ENCODE measurements at places on chromosomes 2 and 18. TPM values are rescaled to one million over a fixed set of nuclear protein-coding genes. Genes with fewer than 3 reads are reported as not detected.

- DNase-seq = no peak
These were observed 227.5 kb upstream of the SOX11 start for GRCh38 chr2:5464657-5465056.

- DNase-seq = peak; percentile 20
These were observed 689 bp downstream of the RPRD1A start for GRCh38 chr18:36066686-36067054.

- DNase-seq = no peak
These were observed 630.4 kb downstream of the EPHA4 start for GRCh38 chr2:220941683-220942082.

GRCh38 chr18:62716619-62717168, 1.4 kb downstream of the PHLPP1 start:
- DNase-seq = no peak

GRCh38 chr2:128409326-128410034, 90.8 kb upstream of the HS6ST1 start:
- no peak for DNase-seq

DNA sequence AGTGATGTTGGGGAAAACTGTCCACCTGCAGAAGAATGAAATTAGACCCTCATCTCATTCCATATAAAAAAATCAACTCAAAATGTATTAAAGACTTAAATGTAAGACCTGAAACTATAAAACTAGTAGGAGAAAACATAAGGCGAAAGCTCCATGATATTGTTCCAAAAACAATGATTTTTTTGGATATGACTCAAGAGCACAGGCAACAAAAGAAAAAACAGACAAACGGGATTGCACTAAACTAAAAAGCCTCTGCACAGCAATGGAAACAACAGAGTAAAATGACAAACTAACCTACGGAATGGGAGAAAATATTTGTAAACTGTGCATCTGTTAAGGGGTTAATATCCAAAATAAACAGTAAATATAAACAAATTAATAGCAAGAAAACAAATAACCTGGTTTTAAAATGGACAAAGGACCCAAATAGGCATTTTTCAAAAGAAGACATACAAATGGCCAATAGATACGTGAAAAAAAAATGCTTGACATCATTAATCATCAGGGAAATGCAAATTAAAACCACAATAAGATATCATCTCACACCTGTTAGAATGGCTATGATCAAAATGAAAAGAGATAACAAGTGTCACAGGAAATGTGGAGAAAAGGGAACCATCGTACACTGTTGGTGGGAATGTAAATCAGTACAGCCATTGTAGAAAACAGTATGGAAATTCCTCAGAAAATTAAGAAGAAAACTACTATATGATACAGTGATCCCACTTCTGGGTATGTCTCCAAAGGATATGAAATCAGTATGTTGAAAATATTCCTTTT, 26.6 kb downstream of the LRRFIP1 start:
- DNase-seq = no peak

- DNase-seq = no peak
These were observed 24.9 kb upstream of the GALNT3 start for GRCh38 chr2:165818920-165819319.

DNA sequence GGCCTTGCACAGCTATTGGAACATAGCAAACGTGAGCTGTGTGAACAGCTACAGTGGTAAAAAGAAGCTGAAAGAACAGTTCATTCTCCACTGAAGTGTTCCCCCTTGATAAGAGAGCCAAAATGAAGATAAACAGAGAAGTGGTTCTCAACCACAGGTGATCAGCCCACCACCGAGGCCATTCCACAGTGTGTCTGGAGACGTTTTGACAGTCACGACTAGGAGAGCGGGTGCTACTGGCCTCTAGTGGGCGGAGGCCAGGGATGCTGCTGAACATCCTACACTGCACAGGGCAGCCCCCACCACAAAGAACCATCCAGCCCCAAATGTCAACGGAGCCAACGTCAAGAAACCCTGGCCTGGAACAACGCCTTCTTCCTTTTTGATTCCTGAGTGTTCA, 38.4 kb downstream of the ADCY3 start:
- no peak for DNase-seq

DNA sequence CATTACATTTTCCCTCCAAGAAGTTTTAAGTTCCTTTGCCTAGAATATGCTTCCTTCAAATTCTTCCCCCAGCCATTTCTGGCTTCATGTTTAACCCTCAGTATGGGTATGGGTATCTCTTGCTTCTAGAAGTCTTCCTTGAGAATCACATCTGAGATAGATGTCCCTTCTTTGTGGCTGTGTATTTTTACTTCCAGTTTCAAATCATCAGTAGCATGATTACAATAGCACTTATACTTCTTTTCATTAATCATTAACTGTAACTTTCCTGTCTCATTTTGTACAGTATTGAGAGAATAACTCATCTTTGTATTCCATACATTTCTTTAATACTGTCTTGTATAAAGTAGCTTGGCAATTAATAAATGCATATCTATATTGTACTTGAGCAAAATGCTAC, 17.3 kb upstream of the PDE1A start:
- no peak for DNase-seq

- no peak for DNase-seq
These were observed 63.7 kb upstream of the CYRIA start for GRCh38 chr2:16729335-16729734.

GRCh38 chr2:8249141-8249540, 432.7 kb upstream of the ID2 start:
- DNase-seq = no peak

- peak; percentile 94 for DNase-seq
These were observed 68.1 kb upstream of the PELI1 start for GRCh38 chr2:64212346-64212745.

GRCh38 chr18:3400567-3401296, 49.2 kb upstream of the TGIF1 start:
- no peak for DNase-seq

DNA sequence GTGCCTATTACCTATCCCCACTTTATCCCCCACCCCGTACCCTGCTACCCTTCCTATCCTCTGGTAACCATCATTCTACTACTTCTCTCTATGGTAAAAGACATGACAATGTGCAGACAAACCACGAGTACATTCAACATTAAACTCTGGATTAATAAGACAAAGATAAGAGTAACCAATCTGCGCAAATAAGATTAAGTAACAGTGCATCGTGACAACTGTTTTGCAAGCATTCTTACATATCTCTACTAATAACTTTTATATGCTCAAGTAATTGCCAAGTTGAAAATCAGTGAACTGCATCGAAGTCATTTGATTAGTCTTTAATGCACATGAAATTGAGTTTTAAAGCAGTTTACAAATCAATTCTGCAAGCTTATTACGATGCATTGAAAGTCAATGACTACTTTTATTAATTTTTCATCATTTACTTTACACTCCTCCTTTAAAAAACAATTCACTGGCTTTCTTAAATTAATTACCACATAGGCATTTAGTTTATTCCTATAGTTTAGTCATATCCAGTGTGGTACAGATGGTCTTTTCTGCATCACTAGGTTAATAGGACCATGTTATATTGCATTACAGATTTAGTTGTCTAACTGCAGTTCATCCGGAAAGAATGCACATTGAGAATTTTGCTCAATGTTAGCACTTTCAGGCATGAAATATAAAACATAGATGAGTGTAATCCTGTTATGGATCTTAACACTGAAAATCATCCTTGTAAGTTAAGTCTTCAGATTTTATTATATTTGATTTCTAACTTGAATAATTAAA, 178.1 kb downstream of the GCA start:
- no peak for DNase-seq

- DNase-seq = peak; percentile 92
These were observed 199.9 kb upstream of the FN1 start for GRCh38 chr2:215635788-215636139.

The SPR gene
- total RNA-seq = 12.2 TPM

The SLC40A1 gene
- total RNA-seq = 1.0 TPM

The ABHD1 gene
- not detected for total RNA-seq

The MYO7B gene
- total RNA-seq = not detected

The CDH20 gene
- total RNA-seq = not detected

The ARMC9 gene
- total RNA-seq = 8.8 TPM

The DYSF gene
- total RNA-seq = under 0.01 TPM

The CLEC4F gene
- not detected for total RNA-seq

The TRPM8 gene
- not detected for total RNA-seq
